ENCODE measurements at places on chromosomes 13 and 19. TPM values are rescaled to one million over a fixed set of nuclear protein-coding genes. Genes with fewer than 3 reads are reported as not detected.

GEMIN7 gene
- total RNA-seq = 26.5 TPM

FFAR3 gene
- not detected for total RNA-seq

CDC42EP5 gene
- total RNA-seq = 37.1 TPM

C5AR2 gene
- not detected for total RNA-seq

CBY2 gene
- total RNA-seq = not detected

IZUMO4 gene
- 4.3 TPM for total RNA-seq

KIR2DL4 gene
- total RNA-seq = not detected

PTH2 gene
- total RNA-seq = not detected

ZNF560 gene
- not detected for total RNA-seq

VAV1 gene
- total RNA-seq = 2.3 TPM

ETV2 gene
- total RNA-seq = 0.51 TPM

ZNF546 gene
- 0.78 TPM for total RNA-seq

NKG7 gene
- total RNA-seq = not detected

ZNF28 gene
- total RNA-seq = 10.2 TPM

VSIG10L gene
- total RNA-seq = 6.3 TPM

PPM1N gene
- 3.0 TPM for total RNA-seq

ZNF491 gene
- 0.35 TPM for total RNA-seq

SHANK1 gene
- not detected for total RNA-seq

KLK1 gene
- 1.3 TPM for total RNA-seq

GFY gene
- not detected for total RNA-seq

CLEC17A gene
- not detected for total RNA-seq

TMEM150B gene
- total RNA-seq = not detected

IGFL1 gene
- 0.37 TPM for total RNA-seq

KRTDAP gene
- total RNA-seq = 58.3 TPM

RGCC gene
- total RNA-seq = 12.1 TPM

All from airway epithelial cell (primary cell).